ENCODE measurements at places on chromosomes 5 and 9. TPM values are rescaled to one million over a fixed set of nuclear protein-coding genes. Genes with fewer than 3 reads are reported as not detected.
A peak's percentile ranks its signal among the peaks of the same experiment; 100 is the strongest.

The POLR1E gene
- total RNA-seq, result 12.5 TPM

The FBLL1 gene
- 4.9 TPM for total RNA-seq

- no peaks in the 10 kb centered on the region for H3K27me3 ChIP-seq
- peak; percentile 31 for DNase-seq
- peak overlapping the region; percentile 40 for H3K27ac ChIP-seq
- H3K4me1 ChIP-seq, result peaks cover 23% of the 10 kb centered on the region
Observed at GRCh38 chr9:130183133-130183762, 11.0 kb downstream of the NCS1 start.

GRCh38 chr5:59874675-59875074 is 18.9 kb downstream of the PDE4D start:
- no peaks in the 10 kb centered on the region for H3K36me3 ChIP-seq
- H3K27ac ChIP-seq, result no peak overlapping the region
- H3K4me1 ChIP-seq, result no peaks in the 10 kb centered on the region
- peaks cover 31% of the 10 kb centered on the region for H3K27me3 ChIP-seq

DNA sequence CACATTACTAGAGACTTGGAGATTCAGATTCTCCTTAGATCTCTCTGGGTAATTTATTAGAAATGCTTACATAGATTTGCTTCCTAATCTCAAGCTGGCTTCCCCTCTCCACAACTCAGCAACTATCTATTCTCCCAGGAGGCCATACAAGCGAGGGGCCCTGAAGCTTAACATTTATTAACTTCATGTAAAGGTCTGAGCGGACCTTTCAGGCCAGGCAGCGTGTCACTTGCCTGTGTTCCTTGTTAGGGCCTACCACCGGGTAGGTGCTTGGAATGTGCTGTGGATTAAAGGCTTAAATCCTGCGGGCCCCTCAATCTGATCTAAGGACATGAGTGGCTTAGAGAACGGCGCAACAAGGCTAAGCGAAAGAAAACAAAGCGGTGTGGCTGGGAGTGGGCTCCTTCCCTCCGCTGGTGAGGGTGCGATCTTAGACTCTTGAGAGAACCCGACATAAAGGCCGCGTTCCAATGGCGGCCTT is 712 bp upstream of the HSPA4 start:
- peaks cover 48% of the 10 kb centered on the region for H3K4me1 ChIP-seq
- peak overlapping the region; percentile 99 for H3K27ac ChIP-seq
- no peak for DNase-seq
- peak overlapping the region; percentile 95 for H3K4me3 ChIP-seq
- H3K36me3 ChIP-seq, result peaks cover 56% of the 10 kb centered on the region
- H3K27me3 ChIP-seq, result no peaks in the 10 kb centered on the region

- DNase-seq, result peak; percentile 8
- no peaks in the 10 kb centered on the region for H3K36me3 ChIP-seq
- H3K4me1 ChIP-seq, result no peaks in the 10 kb centered on the region
- no peak overlapping the region for H3K4me3 ChIP-seq
- H3K27ac ChIP-seq, result no peak overlapping the region
Observed at GRCh38 chr9:94692601-94693000, 33.9 kb upstream of the AOPEP start.

GRCh38 chr5:14753292-14753691 is 88.8 kb downstream of the OTULIN start:
- H3K4me1 ChIP-seq, result no peaks in the 10 kb centered on the region
- no peak overlapping the region for H3K4me3 ChIP-seq
- H3K36me3 ChIP-seq, result no peaks in the 10 kb centered on the region
- no peak overlapping the region for H3K27ac ChIP-seq
- H3K27me3 ChIP-seq, result no peaks in the 10 kb centered on the region
- no peak for DNase-seq

GRCh38 chr5:61589946-61590345 is 257.9 kb downstream of the ZSWIM6 start:
- DNase-seq, result no peak
- H3K36me3 ChIP-seq, result no peaks in the 10 kb centered on the region
- H3K4me3 ChIP-seq, result no peak overlapping the region
- H3K4me1 ChIP-seq, result no peaks in the 10 kb centered on the region
- H3K27me3 ChIP-seq, result peaks cover 19% of the 10 kb centered on the region
